ENCODE measurements at places on chromosomes 4 and X. TPM values are rescaled to one million over a fixed set of nuclear protein-coding genes. Genes with fewer than 3 reads are reported as not detected.

GRCh38 chr4:76589402-76589801 lies 154.4 kb downstream of the SHROOM3 start:
- DNase-seq = no peak

DNA sequence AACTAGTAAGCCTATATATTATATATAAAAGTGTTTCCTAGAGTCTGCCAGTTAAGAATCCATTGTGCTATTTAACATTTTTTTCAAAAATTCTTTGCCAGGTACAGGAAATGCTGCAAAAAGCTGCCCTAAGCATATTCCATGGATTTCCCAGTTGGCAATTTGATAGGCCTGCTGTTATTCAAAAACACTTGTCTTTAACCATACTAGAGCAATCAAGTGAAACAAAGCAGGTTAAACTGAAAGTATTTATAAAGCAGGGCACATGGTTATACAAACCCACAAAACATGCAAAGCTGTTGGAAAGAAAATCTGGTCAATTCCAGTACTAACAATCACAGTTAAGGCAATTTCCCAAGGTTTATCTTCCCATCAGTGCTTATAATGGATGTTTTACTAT lies 159.9 kb downstream of the UNC5C start:
- DNase-seq = no peak

- no peak for DNase-seq
Observed at GRCh38 chrX:44173219-44173618, 170.3 kb downstream of the EFHC2 start.

GRCh38 chr4:38866973-38867477 lies 581 bp upstream of the FAM114A1 start:
- DNase-seq = no peak

DNA sequence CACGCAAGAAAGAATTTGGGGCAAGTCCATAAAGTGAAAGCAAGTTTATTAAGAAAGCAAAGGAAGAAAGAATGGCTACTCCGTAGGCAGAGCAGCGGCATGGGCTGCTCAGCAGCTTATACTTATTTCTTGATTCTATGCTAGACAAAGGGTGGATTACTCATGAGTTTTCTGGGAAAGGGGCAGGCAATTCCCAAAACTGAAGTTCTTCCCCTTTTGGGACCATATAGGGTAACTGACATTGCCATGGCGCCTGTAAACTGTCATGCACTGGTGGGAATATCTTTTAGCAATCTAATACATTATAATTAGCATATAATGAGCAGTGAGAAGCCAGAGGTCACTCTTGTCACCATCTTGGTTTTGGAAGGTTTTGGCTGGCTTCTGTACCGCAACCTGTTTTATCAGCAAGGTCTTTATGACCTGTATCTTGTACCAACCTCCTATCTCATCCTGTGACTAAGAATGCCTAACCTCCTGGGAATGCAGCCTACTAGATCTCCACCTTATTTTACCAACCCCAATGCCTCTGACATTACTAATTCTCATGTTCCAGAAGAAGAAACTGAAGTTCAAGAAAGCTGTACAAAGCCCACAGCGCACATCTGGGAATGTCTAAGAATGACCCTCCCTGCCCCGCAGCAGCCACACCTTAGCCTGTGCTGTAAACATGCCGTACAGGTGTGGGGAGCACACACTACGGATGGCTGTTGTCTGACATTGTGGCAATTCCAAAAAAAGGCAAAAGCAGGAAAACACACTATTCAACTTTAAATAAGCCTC lies 18.6 kb downstream of the RXFP1 start:
- no peak for DNase-seq

Gene GNRHR
- not detected for total RNA-seq
